ENCODE measurements at places on chromosomes 16 and 17. TPM values are rescaled to one million over a fixed set of nuclear protein-coding genes. Genes with fewer than 3 reads are reported as not detected.

TUFM gene
- 137 TPM for total RNA-seq

CCL1 gene
- not detected for total RNA-seq

STRADA gene
- 22.2 TPM for total RNA-seq

NPTX1 gene
- not detected for total RNA-seq

KRTAP4-4 gene
- total RNA-seq = not detected

VMO1 gene
- total RNA-seq = 2.3 TPM

C16orf96 gene
- total RNA-seq = 0.04 TPM

UNC13D gene
- 26.0 TPM for total RNA-seq

SLFN13 gene
- 7.9 TPM for total RNA-seq

GAST gene
- not detected for total RNA-seq

CNGB1 gene
- total RNA-seq = 0.32 TPM

WFIKKN2 gene
- not detected for total RNA-seq

ABCC3 gene
- 17.6 TPM for total RNA-seq

CTDNEP1 gene
- total RNA-seq = 87.6 TPM

HLF gene
- total RNA-seq = 10.8 TPM

FOXL1 gene
- total RNA-seq = 0.08 TPM

KRTAP1-1 gene
- not detected for total RNA-seq

MTSS2 gene
- 32.8 TPM for total RNA-seq

MVP gene
- total RNA-seq = 67.9 TPM

GLTPD2 gene
- total RNA-seq = not detected

All from esophagus mucosa (tissue), 1 donor.